ENCODE measurements at places on chromosomes 7 and 10. TPM values are rescaled to one million over a fixed set of nuclear protein-coding genes. Genes with fewer than 3 reads are reported as not detected.

Gene SLC26A5
- under 0.01 TPM for total RNA-seq

Gene TMEM178B
- total RNA-seq, result 0.06 TPM

Gene LIPN
- not detected for total RNA-seq

Gene PPP1R17
- not detected for total RNA-seq

Gene ARID5B
- 5.5 TPM for total RNA-seq

Gene UBE2D4
- 4.7 TPM for total RNA-seq

Gene HPSE2
- total RNA-seq, result not detected

Gene MGAM2
- total RNA-seq, result not detected

Gene EN2
- total RNA-seq, result not detected

Gene PRSS37
- total RNA-seq, result not detected

Gene EVX1
- total RNA-seq, result not detected

Gene GBX1
- not detected for total RNA-seq

Gene CAMK2B
- under 0.01 TPM for total RNA-seq

Gene AKR1C2
- 0.97 TPM for total RNA-seq

Gene LRRC4
- total RNA-seq, result 0.76 TPM

Gene ZNF804B
- total RNA-seq, result not detected

Gene ZNF488
- total RNA-seq, result 0.13 TPM

Gene CLCN1
- total RNA-seq, result not detected

Gene RARRES2
- not detected for total RNA-seq

Gene DDX56
- total RNA-seq, result 55.2 TPM

Gene HOXA13
- total RNA-seq, result not detected

Gene IL15RA
- total RNA-seq, result 6.8 TPM

Gene CPN1
- total RNA-seq, result not detected

Gene AKR1B15
- not detected for total RNA-seq

Gene C10orf90
- total RNA-seq, result not detected

Gene FGFBP3
- total RNA-seq, result 0.16 TPM

Gene ZCCHC24
- total RNA-seq, result 2.3 TPM

Gene GDF10
- total RNA-seq, result not detected

Gene DPCD
- 28.7 TPM for total RNA-seq

Gene ARHGAP21
- total RNA-seq, result 45.0 TPM

Gene CNTNAP2
- 1.3 TPM for total RNA-seq

Gene PON3
- 0.31 TPM for total RNA-seq

Gene CTAGE8
- not detected for total RNA-seq

Gene ZNF503
- total RNA-seq, result 0.32 TPM

Gene SLC39A12
- total RNA-seq, result not detected

Gene TAS2R41
- total RNA-seq, result not detected

Gene OR6B1
- not detected for total RNA-seq

Gene PRPS1L1
- total RNA-seq, result not detected

Gene PILRA
- 0.06 TPM for total RNA-seq

Gene POLL
- total RNA-seq, result 8.0 TPM

Gene ERVW-1
- total RNA-seq, result not detected

Gene TRIM50
- total RNA-seq, result not detected

Gene KLF14
- not detected for total RNA-seq

Gene PDE6C
- total RNA-seq, result not detected

Data from bladder microvascular endothelial cell (primary cell).